ENCODE measurements at places on chromosomes 1 and 21. TPM values are rescaled to one million over a fixed set of nuclear protein-coding genes. Genes with fewer than 3 reads are reported as not detected.

ENO1 gene
- total RNA-seq: 434 TPM

FNDC10 gene
- total RNA-seq: 4.0 TPM

PADI2 gene
- total RNA-seq: 2.4 TPM

DNA sequence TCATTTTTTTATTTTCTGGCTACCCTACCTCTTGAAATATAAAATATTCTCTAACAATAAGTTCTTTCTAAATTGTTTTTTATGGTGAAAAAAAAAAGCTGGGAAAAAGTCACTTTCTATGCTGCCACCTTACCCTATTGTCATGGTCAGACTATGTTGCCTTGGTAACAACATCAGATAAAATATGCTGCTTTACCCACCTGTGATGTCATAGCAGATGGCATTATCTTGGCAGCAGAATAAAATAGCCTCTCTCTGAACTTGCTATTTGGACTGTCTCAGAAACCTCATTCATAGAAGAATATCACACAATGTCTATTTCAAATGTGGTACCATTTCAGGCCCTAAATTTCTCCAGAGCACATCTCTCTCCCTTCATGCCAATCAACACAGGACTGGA is 69.6 kb upstream of the SGIP1 start:
- no peak for DNase-seq

- DNase-seq: no peak
Observed at GRCh38 chr1:83735526-83735925, 263.4 kb downstream of the TTLL7 start.

DNA sequence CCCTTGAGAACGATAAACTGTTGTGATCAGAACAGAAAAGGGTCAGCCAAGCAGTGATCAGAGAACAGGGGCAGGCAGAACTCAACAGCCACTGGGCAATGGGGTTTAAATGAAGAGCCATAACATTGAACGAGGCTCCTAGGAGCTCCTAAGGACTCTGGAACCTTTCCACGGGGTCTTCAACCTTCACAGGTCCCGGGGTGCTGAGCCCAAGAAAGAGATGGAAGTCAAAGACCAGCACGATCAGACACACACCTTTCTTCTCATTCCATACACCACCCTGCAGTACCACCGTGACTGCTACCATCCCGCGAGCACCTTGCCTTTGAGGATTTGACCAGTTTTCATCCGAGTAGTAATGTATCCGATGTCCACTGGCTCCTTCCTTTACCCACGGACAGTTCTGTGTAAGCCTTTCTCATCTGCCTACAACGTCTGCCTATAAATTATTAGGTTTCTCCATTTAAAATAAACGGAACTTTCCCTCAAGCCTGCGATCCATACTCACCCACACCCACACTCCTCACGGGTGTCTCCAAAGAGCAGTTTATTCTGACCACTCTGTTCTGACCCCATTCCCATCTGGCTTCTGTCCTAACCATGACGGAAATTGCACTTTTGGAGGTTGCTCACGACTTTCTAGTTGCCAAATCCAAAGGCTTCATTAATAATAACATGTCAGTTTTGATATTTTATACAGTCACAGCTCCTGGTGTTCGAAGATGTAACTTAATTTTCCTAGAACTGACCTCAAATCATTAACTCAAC is 16.8 kb upstream of the HHAT start:
- no peak for DNase-seq

GRCh38 chr1:93362237-93362636 is 16.5 kb downstream of the DR1 start:
- DNase-seq: no peak

GRCh38 chr1:107976836-107977235 is 11.9 kb upstream of the VAV3 start:
- DNase-seq: no peak
